ENCODE measurements at places on chromosomes 11 and 22. TPM values are rescaled to one million over a fixed set of nuclear protein-coding genes. Genes with fewer than 3 reads are reported as not detected.

The EI24 gene
- 122 TPM for polyA plus RNA-seq

The TNNT3 gene
- not detected for polyA plus RNA-seq

The EP300 gene
- polyA plus RNA-seq = 25.2 TPM

The FBLN1 gene
- 0.20 TPM for polyA plus RNA-seq

The ACTN3 gene
- not detected for polyA plus RNA-seq

The OR51B4 gene
- not detected for polyA plus RNA-seq

The APOL1 gene
- polyA plus RNA-seq = 16.8 TPM

The KCNJ5 gene
- polyA plus RNA-seq = not detected

The A4GALT gene
- polyA plus RNA-seq = 2.2 TPM

The DENND6B gene
- polyA plus RNA-seq = 10.3 TPM

The LDHAL6A gene
- polyA plus RNA-seq = 0.09 TPM

The TMEM86A gene
- 0.04 TPM for polyA plus RNA-seq

The ELMOD1 gene
- polyA plus RNA-seq = not detected

The CLDN5 gene
- 0.19 TPM for polyA plus RNA-seq

The TSGA10IP gene
- polyA plus RNA-seq = not detected

The SLC22A6 gene
- not detected for polyA plus RNA-seq

The PHF21A gene
- polyA plus RNA-seq = 19.7 TPM

The FAM83F gene
- polyA plus RNA-seq = not detected

The EHF gene
- polyA plus RNA-seq = not detected
